ENCODE measurements at places on chromosomes 6 and 20.
A peak's percentile ranks its signal among the peaks of the same experiment; 100 is the strongest.

- DNase-seq = no peak
Observed at GRCh38 chr6:21110684-21111083, 482.9 kb upstream of the SOX4 start.

DNA sequence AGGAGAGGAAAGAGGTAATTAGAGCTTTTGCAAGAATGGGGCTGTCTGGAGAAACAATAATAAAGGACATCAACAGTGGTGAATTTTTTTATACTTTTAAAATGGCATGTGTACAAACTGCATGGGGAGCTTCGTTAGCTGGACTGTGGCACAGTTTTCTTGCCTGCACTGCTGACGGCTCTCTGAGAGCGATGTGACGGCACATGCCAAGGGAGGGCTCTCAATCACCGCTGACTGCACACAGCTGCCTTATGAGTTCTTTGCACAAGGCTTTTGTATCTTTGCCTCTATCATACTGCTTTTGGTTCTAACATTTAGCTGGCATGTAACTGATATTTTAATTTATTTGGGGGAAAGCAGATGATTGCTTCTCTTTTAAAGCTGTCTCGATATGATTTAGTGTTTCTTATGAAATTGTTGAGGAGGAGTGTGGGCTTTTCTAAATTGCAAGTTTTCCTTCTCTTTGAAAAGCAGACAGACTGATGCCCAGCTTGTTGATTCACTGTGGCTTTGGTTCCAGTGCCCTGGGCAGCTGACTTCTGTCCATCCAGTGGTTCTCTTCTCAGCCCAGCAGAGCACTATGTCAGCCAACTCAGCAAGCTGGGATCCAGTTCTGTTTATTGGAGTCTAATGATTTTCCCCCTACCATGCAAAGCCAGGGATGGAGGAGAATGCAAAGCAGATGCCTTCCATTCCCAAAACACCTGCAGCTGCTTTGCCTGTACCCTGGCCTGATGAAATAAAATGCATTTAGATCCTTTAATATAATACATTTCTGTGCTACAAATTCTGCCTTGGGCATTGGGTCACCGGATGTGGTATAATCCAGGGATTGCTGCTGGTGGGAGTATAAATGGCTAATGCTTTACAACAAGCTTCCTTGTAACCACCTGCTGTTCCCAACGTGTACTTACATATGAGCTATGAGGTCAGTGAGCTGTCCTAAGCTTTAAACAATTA is 323.9 kb downstream of the ZFAND3 start:
- DNase-seq = peak; percentile 69

DNA sequence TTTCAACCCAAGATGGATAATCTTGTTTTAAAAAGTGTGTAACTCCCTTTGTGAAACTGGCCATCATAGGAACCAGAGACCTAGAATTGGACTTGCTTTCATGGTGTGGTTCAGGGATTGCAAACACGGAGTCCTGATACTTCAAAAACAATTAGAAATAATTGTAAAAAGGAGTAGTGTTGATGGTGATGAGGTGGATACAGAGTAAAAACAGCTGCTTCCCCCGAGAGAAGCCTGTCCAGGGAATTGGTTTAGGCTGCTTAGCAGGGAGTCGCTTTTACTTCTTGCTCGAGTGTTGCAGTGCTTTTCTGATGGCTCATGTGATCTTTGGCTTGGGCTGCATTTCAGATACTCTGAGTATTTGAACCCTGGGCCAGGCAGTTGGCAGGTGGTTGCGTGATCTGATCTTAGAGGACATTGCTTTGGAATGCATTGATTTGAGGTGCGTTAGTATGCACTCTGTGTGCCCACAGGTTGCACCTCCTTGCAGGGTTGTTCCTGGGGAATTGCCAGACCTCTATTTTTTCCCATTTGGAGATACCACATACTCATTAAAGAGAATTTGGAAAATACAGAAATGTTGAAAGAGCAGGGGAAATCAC is 19.5 kb downstream of the KIF3B start:
- DNase-seq = no peak

DNA sequence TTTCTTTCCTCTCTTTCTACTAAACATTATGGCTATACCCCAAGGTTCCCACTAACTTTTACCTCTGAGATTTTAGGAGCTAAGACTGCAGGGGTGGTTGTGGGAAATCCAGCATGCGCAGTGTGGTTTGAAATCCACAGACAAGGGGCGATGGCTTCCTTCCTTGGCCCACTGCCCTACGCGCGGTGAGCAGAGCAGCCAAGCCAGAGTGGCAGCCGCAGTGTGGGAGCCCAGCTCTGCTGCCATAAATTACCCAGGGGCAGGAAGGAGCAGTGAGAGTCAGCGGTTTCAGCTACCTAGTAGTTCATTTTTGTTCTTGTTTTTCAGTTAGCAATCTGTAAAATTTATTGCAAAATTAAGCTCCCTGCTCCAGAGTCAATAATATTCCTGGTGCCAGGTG is 101.4 kb downstream of the BMP2 start:
- DNase-seq = no peak

DNA sequence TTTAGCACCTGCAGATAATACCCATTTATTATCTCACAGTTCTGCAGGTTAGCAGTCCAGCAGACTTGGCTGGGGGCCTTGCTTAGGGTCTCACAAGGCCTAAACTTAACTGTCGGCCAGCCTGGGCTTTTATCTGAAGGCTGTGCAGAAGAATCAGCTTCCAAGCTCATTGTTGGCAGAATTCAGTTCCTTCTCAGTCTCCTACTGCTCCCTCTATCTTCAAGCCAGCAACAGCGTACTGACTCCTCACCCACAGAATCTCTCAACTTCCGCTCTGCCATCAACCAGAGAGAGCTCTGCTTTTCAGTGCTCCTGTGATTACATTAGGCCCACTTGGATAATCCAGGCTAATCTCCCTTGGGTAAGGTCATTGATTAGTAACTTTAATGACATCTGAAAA is 30.2 kb upstream of the NHSL1 start:
- DNase-seq = no peak

DNA sequence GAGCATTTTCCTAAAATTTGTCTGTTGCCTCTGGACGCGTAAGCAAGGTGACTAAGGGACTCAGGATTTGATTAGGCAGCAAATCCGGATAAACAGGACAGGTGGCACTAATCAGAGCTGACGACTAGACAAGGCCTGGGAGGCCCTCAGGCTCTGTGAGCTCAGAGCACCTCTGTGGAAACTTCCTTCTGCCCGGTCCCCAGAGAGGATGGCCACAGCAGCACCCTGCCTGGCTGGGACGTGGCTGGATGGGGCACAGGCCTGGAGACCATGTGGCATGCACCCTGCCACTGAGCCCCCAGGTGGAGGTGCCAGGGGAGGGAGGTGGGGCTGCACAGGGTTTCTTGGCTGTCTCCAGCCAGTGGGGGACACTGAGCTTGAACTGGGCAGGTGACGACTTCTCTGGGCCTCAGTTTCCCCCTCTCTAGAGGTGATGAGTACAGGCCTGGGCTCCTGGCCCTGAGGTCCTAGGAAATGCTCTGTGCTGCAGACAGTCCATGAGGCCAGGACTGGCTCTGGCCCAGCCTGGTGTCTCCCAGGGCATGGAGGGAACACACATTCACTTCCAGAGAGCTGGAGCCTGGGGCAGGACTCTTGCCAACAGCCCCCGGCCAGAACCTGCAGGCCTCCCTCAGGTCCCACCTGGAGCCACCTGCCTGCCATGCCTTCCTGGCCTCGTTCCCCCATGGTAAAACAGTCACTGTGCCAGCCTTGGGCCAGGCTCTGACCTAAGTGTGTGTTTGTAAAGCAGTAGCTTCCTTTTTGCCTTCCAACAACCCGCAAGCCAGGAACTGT is 39.6 kb upstream of the STX16 start:
- DNase-seq = no peak

GRCh38 chr6:159676890-159677505 is 16.0 kb downstream of the SOD2 start:
- DNase-seq = no peak

GRCh38 chr6:150939399-150939798 is 73.9 kb downstream of the MTHFD1L start:
- DNase-seq = no peak

GRCh38 chr6:156449569-156449968 is 327.6 kb upstream of the ARID1B start:
- DNase-seq = no peak

DNA sequence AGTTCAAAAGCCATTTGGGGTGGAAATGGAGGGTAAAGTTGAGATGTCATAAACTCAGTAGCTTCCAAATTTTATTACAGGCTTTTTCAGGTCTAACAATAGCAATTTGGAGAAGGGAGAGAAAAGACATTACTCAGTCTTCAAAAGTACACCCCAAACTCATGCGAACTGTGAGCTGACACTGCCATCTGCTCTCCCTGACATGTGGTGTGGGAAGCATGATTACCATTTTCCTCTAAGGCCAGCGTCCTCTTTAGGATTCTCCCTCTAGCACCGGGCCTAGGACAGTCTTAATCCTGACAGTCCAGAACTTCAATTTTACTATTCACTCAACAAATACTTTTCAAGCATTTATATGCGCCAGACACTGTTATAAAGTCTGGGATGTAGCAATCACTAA is 536.0 kb upstream of the JARID2 start:
- DNase-seq = no peak

GRCh38 chr20:34437330-34437986 is 74.4 kb downstream of the ITCH start:
- no peak for DNase-seq

- DNase-seq = no peak
Observed at GRCh38 chr6:53161481-53162009, 12.9 kb upstream of the GCM1 start.

GRCh38 chr6:134357022-134357487 is 39.1 kb upstream of the SGK1 start:
- DNase-seq = no peak

DNA sequence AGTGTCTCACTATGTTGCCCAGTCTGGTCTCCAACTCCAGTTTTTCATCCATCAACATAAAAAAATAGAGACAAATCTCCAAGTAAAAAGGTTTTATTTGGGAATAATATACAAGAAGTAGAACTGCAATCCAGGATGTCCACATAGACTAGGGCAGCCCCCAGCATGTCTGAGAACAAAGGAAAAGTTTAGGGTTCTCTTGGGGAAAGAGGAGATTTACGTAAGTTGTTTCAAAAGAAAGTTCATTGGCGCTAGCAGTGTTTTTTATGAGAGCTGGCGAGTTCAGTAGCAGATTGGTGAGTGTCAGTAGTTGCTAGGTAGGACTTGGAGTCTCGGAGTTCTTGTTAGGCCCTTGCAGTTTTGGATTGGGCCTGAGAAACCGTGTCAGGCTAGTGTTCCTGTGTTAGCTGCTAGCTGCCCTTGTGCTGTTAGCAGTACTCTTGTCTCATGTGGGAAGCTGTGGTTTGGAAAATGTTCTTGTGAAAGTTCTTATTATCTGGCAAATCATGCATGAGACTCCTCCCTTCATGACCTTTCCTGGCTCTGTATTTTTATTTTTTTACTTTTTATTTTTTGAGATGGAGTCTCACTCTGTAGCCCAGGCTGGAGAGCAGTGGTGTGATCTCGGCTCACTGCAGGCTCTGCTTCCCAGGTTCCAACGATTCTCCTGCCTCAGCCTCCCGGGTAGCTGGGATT is 24.7 kb downstream of the TTLL9 start:
- no peak for DNase-seq

- no peak for DNase-seq
Observed at GRCh38 chr20:15637950-15638754, 935.1 kb downstream of the KIF16B start.

- DNase-seq = no peak
Observed at GRCh38 chr6:134177753-134178160, 125.3 kb upstream of the SLC2A12 start.

GRCh38 chr20:13119583-13119982 is 101.5 kb upstream of the ISM1 start:
- no peak for DNase-seq

DNA sequence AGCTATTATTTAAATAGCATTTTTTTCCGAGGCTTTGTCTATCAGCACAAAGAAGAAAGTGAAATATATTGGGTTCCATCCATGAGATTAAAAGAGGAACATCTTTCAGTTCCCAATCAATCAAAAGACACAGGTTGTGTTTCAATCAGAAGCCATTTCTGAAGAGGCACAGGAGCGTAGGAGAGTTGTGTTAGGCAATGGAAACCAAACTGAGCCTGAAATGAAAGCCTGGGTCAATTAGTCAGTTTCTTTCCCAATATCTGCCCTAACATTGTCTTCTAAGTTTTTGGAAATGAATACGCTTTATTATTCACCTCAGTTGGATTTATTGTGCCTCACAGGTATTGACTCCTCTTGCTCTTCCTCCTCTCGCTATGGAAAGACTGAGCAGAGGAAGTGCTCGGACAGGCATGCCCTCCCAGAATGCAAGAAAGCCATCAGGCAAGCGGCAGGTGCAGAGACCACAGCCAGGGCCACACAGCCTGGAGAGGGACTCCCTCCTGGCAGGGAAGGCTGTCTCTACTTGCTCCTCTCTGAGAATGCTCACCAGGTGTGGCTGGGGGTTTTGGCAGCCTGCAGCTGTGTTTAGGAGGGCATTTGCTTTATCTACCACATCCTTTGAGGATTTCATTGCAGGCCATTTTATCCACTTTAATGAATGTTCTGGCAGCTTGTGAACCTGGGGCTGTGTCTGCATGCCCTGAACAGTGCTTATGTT is 100.8 kb upstream of the NEDD9 start:
- no peak for DNase-seq

DNA sequence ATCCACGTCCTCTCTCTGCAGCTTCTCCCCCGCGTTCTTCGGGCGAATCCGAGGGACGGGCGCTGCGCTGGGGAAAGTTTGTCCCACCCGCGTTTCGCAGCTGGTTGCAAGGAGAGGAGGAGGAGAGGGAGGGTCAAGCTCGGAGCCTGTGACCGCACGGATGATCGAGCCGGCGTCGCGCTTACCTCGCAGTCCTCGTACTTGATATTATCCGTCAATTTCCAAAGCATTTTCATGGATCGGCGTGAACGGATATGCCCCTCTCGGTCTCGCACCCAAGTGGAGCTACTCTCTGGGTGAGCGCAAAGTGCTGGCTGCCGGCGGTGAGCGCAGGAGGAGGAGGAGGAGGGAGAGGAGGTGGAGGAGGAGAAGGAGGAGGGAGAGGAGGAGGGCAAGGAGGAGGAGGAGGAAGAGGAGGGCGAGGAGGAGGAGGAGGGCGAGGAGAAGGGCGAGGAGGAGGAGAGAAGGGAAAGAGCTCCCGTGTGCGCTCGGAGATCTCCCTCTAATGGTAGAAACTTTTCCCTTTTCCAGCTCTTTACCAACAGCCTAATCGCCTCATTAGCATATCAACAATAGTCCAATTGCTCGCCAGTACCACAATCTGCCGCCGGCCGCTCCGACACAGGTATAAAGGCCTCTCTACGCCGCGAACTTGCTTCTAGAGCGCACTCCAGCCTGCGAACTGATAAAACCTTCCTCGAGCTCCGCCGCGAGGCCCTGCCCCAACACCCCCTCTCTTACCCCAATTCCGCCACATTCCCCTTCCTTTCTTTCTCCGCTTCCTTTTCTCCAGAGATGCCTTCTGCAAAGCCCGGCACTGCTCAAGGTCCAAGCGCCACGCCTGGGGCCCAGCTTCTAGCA is at the start of gene TFAP2A:
TFAP2A (minus strand) TSS at position 319 of the 861 bp plus-strand sequence; CDS start at position 236, 83 bp downstream.
- DNase-seq = no peak

GRCh38 chr20:3672547-3673171 is 9.2 kb downstream of the ADAM33 start:
- no peak for DNase-seq

- DNase-seq = no peak
Observed at GRCh38 chr20:7843613-7844012, 96.6 kb downstream of the HAO1 start.

- DNase-seq = no peak
Observed at GRCh38 chr6:164331026-164331425, 916.5 kb downstream of the QKI start.

GRCh38 chr20:41436679-41437078 is 70.1 kb upstream of the EMILIN3 start:
- no peak for DNase-seq

GRCh38 chr6:12595161-12595811 is 121.3 kb upstream of the PHACTR1 start:
- DNase-seq = no peak

GRCh38 chr20:44115762-44116644 is 71.0 kb downstream of the JPH2 start:
- DNase-seq = no peak

All from NCI-H1048 (cell line).